ENCODE measurements at places on chromosomes 2 and 18. TPM values are rescaled to one million over a fixed set of nuclear protein-coding genes. Genes with fewer than 3 reads are reported as not detected.

Gene LYG2
- not detected for total RNA-seq

- DNase-seq, result no peak
Observed at GRCh38 chr2:219207884-219208740, 1.5 kb downstream of the ZFAND2B start.

DNA sequence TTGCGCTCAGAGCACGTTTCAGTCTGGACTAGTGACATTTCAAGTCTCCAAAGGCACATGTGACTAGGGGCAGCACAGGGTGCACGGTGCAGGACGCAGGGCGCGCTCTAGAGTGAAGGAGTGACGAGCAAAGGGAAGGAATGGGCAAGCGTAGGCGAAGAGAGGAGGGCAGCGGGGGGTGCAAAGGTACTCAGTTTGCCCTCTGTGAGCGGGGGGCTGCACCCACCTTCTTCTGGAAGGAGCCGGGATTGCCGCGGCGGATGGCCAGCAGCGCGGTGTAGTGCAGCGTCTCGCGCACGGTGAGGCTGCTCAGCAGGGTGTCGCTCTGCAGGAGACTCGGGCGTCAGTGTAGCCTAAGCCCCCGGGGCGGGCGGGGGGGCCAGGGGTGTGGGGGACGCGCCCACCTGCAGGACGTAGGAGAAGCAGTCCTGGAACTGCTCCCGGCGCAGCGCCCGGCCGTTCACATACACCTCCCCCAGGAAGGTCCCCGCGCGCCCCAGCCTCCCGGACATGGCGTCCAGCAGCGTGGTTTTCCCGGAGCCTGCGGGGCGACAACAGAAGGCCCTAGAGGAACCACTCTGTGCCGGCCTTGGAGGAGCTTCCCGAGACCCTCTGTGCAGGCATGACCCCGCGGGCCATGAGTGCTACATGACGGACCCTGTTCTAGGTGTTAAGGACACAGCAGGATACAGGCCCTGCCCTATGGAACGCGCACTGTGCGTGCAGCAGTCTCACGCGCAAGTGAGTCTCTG lies 6.9 kb downstream of the ABCG5 start:
- no peak for DNase-seq

DNA sequence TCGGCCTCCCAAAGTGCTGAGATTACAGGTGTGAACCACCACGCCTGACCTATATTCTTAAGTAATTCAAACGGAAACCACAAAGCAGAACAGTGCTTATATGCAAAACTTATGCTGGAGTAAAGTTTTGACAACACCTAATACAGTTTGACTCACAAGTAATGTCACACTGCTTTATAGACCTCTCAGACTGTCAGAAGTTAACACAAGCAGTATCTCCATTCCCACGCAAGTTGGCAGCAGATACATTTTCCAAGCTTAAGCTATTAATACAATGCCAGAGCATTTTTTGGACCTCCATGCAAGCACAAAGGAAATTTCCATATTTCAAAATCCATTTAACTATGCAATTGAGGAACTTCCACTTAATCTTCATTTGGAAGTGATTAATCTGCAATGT lies 21.0 kb upstream of the SANBR start:
- DNase-seq, result peak; percentile 17

- DNase-seq, result no peak
Observed at GRCh38 chr2:68970566-68971265, 3.7 kb upstream of the GKN1 start.

DNA sequence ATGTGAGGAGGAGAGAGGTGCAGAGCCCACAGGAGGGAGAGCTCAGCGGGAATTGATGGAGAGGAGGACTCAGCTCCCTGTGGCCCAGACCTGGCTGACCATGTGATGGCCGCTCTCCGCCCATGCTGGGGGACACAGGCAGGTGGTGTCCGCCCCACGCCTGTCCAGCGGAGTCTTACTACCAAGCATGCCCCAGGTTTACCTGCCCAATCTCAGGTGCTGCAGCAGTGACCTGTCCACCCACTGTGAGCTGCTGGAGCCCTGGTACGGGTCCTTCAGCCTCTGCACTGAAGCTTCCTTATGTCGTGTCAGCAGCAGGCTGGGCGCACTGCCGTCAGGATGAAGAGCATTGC lies 170.8 kb downstream of the RTP5 start:
- DNase-seq, result no peak

DNA sequence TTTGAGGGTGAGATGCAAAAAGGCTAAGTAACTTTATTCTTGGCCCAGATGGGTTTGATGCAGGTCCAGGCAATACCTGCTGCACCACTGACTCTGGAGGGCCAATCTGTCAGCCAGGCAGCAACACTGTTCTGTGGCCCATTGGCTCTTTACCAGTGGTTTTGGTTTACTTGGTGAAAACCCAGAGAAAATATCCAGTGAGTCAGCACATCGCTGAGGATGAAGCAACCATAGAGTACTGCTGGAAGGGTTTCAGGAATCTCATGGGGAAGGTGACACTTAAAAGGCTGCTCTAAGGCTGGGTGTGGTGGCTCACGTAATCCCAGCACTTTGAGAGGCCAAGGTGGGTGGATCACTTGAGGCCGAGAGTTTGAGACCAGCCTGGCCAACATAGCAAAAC lies 192.5 kb upstream of the FAM98A start:
- DNase-seq, result no peak

DNA sequence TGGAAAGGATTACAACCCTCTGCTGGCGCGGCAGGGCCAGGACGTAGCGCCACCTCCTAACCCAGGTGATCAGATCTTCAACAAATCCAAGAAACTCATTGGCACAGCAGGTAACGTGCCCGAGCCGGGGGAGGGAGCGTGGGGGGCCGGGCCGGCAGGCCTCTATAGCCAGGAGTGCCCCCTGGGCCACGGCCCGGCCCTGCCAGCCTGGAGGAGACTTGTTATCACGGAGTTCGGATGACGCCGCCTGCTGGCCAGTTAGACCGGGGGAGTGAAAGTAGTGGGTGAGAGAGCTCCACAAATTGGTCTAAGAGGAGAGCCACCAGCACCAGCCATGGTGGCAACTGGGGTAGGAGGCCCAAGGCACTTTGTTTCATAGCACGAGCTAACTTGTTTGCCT lies 8.6 kb upstream of the TMEM214 start:
- DNase-seq, result no peak

DNA sequence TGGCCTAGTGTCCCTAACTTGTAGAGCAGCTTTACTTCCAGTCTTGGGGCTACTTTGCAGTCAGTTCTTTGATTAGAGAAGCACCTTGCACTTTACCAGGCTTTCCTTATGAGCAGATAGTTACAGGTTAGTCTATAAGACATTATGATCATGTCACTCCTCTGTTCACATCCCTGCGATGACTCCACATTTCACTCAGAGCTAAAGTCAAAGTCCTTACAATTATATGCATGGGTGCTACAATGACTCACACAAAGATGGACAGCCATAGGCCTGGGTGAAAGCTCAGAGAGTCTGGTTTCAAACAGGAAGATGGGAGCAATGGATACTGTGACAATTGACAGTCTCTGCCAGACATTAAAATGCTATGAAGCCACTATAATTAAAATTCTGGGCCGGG lies 27.1 kb upstream of the SSB start:
- no peak for DNase-seq

GRCh38 chr2:128608921-128609880 lies 290.5 kb upstream of the HS6ST1 start:
- no peak for DNase-seq

DNA sequence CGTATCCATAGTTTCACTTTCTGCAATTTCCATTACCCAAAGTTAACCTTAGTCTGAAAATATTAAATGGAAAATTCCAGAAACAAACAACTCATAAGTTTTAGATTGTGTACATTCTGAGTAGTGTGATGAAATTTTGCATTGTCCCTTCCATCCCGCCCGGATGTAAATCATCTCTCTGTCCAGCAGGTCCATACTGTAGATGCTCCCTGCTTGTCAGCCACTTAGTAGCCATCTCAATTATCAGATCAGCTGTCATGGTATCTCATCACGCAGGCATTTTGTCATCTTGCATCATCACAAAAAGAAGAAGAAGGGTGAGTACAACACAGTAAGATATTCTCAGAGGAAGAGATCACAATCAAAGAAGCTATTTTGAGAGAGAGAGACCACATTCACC lies 185.0 kb upstream of the STK17B start:
- no peak for DNase-seq

Gene TUBA3E
- not detected for total RNA-seq

Gene CASP8
- total RNA-seq, result 0.81 TPM

DNA sequence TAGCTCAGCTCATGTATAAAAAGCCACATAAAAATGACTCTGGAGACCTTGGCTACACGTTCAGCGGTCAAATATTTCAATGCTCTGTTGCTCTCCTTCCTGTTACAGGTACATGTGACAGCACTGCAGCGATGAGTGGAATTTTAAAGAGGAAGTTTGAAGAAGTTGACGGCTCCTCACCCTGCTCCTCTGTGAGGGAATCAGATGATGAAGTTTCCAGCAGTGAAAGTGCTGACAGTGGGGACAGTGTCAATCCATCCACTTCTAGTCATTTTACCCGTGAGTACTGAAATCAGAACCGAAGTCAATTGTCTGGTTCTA lies 125.4 kb downstream of the CSRNP3 start:
- no peak for DNase-seq

GRCh38 chr18:55912071-55912470 lies 324.1 kb upstream of the TCF4 start:
- DNase-seq, result no peak

Gene ACVR1C
- 0.04 TPM for total RNA-seq

DNA sequence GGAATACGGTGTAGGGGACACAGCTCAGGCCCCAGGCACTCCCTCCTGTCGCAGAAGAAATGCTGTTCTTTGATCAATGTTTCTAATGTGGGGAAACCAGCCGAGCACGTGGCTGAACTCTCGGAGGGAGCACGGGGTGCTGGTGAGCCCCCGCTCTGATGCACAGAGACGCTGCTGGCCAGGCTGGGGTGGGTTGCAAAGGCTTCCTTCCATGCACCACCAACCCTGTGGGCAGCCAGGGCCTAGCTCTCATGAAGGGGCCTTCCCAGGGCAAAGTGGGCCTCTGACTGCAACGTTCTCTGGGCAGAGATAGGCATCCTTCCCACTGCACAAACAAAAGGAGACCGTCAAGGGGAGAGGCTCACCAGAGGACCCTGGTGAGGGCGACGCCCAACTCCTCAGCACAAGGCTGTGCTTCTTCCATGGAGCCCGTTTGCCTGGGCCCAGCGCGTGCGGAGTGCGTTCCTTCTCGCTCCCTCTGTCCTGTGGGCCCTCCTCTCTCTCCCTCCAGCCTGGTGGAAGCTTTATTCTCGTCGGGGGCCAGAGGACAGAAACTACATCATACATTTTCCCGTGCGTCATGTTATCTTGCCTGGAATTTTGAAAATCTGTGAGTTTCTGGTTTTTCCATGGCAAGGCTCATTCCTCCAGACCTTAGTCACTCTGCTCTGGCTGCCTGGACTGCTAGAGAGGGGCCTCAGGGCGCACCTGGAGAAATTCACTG lies 61.1 kb upstream of the SP3 start:
- peak; percentile 94 for DNase-seq

- no peak for DNase-seq
Observed at GRCh38 chr2:67872481-67872880, 190.3 kb downstream of the C1D start.

Gene COLEC12
- total RNA-seq, result 61.1 TPM

DNA sequence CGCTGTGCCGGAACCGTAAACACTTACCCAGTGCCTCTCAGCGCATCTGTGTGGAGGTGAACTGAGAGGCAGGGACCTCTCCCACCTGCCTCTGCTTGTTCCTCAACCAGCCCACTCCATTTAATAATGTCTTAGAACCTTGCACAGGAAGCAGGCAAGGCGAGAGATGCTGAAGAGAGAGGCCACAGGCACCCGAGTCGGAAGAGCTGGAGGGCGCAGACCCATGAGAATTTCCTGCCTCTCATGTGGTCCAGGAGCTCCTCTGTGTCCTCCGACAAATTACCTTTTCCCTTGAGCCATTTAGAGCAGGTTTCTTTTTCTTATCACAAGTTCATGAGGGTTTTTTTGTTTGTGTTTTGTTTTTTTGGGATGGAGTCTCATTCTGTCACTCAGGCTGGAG lies 4.9 kb upstream of the RFX8 start:
- no peak for DNase-seq

Gene SMIM21
- total RNA-seq, result not detected

Gene DYNAP
- not detected for total RNA-seq

DNA sequence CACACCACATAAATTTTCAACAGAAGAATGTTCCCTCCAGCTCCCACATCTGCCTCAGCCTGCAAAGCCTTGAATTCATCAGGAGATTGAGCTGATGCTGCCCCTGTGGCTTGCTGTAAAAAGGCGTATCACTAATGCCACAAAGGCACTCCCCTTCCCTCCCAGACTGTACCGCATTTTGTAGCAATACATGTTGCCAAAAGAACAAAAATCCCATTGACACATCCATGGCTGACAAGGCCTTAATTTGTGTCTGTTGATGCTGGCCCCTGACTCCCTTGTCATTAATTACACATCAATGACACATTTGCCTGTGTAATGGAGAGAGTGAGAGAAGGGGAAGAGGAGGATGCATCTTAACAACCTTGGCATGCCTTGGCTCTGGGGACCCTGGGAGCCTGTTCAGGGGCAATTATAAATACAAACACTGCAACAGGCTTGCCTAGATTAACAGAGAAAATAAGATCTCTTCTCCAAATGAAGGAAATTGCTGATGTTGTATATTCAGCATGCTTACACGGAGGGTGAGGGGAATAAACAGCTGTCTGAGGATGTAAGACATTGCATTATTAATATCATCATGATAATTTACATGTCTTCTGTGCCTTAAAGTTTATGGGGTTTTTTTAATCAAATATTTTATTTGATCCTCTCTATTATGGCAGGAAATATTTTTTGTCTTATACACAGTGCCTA lies 264.0 kb downstream of the SUCLG1 start:
- no peak for DNase-seq

- no peak for DNase-seq
Observed at GRCh38 chr2:29106256-29106655, 9.0 kb upstream of the CLIP4 start.

DNA sequence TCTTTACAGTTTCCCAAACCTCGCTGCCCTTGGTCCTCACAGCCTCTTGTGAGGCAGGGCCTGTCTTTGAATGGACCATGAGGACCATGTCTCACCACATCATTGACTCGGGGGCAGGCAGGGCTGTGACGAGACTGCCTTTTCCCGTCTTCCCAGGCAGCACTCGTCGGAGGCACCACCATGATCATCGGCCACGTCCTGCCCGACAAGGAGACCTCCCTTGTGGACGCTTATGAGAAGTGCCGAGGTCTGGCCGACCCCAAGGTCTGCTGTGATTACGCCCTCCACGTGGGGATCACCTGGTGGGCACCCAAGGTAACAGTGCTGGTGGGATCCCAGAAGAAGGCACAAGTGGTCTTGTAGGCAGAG lies 45.7 kb upstream of the MAPRE3 start:
- no peak for DNase-seq

Gene LBX2
- total RNA-seq, result 0.80 TPM

Gene ACOXL
- total RNA-seq, result 1.7 TPM

Gene SNORC
- 3.8 TPM for total RNA-seq
